ENCODE measurements at places on chromosomes 11 and 22.

GRCh38 chr22:32714458-32715430, 86.8 kb upstream of the TIMP3 start:
- no peak for DNase-seq

GRCh38 chr11:44199298-44199697, 103.8 kb downstream of the EXT2 start:
- DNase-seq = no peak

- DNase-seq = peak; percentile 17
Measured at GRCh38 chr11:94734563-94735275, 33.4 kb upstream of the AMOTL1 start.

GRCh38 chr11:78334109-78334508, 83.5 kb downstream of the GAB2 start:
- DNase-seq = no peak

GRCh38 chr11:113174882-113175281, 139.5 kb upstream of the TTC12 start:
- no peak for DNase-seq

- DNase-seq = no peak
Measured at GRCh38 chr11:125569915-125570621, 791 bp downstream of the EI24 start.

Measured in NCI-H524 treated with DMSO at 0.1 percent for 48 hours (cell line).